ENCODE measurements at places on chromosomes 12 and 14.

DNA sequence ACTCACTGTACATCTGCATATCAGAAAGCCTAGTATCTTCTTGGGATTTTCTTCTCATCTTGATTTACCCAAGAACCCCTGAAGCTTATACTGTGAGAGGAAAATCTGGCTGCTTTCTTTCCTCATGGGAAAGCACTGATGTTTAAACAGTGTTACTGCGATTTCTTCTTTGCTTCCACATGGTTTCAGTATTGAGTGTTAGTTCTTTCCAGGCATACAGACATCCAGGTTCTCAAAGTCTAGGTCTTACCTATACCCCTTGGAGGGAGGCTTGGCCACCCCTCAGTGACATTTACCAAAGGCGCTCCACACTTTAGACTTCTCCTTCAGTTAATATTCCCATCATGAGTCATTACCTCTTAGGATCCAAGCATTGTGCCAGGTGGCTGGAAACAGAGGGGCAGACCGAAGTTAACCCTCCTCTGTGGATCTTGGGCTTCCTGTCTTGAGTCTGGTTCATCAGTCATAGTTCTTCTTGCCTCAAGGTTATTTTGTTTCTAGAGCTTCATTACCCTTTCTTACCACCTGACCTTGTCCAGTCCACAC, 79.1 kb downstream of the TMEM117 start:
- DNase-seq, result peak; percentile 49

DNA sequence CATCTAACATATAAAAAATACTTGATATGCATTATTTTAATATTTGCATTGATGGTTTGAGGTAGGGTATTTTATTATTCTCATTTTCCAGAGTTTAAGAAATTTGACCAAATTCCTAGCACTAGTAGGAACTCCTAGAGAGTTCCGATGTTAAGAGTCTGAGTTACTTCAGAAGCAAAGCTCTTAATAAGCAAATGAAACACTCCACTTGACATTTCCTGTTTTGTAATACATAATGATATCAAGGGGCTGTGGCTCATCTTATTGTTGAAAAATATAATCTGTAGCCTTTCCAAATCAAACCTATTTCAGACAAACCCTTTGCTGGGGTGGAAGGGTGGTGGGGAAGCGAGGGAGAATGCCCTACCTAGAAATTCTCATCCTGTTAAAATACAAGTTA, 355.5 kb downstream of the DIO2 start:
- DNase-seq, result no peak

- no peak for DNase-seq
These were observed 15.3 kb upstream of the BDKRB2 start for GRCh38 chr14:96189281-96189711.

- DNase-seq, result no peak
These were observed 51.4 kb upstream of the FZD10 start for GRCh38 chr12:130110914-130111313.

- DNase-seq, result peak; percentile 91
These were observed 518 bp downstream of the GSKIP start for GRCh38 chr14:96363751-96364336.

DNA sequence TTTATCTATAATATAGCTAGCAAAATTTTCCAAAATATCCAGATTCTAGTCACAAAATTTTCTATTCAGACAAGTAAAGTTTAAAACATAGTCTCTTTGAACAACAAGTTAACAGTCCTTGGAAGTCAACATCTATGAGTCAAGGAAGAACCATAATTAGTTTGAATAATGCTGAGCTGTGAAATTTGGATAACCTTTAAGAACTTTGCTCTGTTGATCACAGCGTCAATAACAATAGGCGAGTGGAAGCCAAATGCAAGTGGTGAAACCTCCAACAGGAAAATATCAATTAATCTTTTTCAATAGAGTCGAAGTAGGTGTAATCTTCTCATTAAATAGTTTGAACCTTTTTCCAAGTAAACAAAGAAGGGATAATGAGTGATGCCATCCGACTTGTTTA, 466.6 kb downstream of the FOXG1 start:
- DNase-seq, result peak; percentile 9

GRCh38 chr12:109828754-109829511, 4.3 kb downstream of the TRPV4 start:
- DNase-seq, result no peak

DNA sequence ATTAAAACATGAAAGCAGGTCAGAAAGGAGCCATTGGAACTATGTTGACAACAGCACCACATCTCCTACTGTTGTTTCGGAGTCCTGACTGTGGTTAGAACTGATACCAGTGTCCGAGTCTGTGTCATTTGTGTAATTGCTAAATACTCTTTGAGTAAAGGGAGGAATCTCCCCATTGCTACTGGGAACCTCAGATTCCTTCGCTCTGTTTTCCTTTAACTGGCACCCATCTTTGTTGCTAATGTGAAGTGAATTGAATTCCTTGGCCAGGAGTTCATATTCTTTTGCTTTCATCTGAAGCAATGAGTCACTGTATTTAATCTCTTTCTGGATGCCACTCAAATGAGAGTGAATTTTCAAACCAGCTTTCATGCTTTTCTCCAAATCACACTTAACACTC, 31.5 kb downstream of the RASSF9 start:
- no peak for DNase-seq

DNA sequence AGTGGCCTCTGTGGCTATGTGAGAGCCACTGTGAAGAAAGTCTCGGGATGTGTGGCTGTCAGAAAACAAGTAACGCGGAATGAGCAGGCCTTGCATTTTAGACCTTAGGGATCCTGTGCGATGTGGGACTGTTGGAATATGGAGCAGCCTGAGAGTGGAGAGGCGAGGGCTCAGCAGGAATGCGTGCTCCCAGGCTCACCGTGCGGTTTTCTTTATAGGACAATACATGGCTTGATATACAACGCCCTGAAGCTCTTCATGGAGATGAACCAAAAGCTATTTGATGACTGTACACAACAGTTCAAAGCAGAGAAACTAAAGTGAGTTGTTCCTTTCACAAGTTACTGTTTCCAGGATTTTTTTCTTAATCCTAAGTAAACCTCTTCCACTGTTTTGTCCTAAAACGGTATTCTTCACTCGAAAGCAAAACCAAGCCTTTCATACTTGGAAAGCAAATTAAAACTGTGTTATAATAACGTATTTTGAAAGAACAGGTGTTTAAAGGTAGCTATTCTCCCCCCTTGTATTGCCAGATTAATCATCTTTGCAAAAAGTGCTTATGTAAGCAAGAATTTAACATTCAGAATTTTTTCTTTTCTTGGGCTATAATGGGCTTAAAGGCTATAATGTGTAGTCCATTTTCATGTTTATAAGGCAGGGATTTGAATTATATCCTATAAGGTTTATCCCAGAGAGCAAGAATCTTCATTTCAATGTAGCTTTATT, 54.8 kb upstream of the DYNC1H1 start:
- no peak for DNase-seq

DNA sequence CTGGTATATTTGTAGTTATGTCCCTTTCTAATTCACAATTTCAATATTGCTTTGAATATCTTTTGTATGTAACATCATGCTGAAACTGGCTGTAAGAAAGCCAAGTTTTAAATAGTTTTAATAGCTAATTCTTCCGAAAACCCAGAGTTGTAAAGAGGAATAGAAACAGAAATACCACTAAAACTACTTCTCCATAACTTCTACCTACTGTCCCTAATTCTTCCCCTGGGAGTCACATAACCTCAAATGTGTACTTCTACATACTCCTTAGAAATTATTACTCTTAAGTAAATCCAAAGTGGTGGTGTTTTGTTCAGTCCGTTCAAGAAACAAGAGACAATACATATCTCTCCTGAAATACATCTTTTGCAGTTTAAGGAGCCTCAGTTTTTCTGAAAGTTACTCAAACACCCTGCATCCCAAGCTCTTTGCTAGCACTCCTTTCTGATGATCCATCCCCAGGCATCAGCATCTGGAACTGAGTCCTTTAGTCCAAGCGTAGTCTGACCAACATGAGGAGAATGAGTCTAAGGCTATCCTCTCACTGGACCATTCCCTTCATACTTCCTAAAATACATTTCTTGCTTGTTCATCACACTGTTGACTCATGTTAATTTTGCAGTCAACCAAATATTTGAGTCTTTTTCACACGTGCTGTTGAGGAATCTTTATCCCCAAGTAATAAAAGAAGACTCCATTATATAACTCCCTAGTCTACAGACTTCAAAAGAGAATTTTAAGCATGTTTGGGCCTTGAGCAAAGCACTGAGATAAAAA, 214.3 kb upstream of the NUDT4 start:
- no peak for DNase-seq

GRCh38 chr12:30450226-30450625, 245.4 kb downstream of the IPO8 start:
- DNase-seq, result no peak

All from NCI-H82 (cell line).